ENCODE measurements at places on chromosomes 5 and 9. TPM values are rescaled to one million over a fixed set of nuclear protein-coding genes. Genes with fewer than 3 reads are reported as not detected.

F2RL2 gene
- 3.7 TPM for total RNA-seq

IFNA13 gene
- not detected for total RNA-seq

MEIKIN gene
- not detected for total RNA-seq

SLC45A2 gene
- 0.82 TPM for total RNA-seq

FAM151B gene
- total RNA-seq: 1.8 TPM

GRIA1 gene
- total RNA-seq: 0.12 TPM

SMIM33 gene
- total RNA-seq: not detected

ARL10 gene
- total RNA-seq: 4.0 TPM

IL3 gene
- not detected for total RNA-seq

SLC23A1 gene
- not detected for total RNA-seq

GPR151 gene
- not detected for total RNA-seq

CTNNAL1 gene
- 120 TPM for total RNA-seq

EXD3 gene
- total RNA-seq: 6.0 TPM

PCDHB7 gene
- total RNA-seq: 1.4 TPM

ANKRD18A gene
- total RNA-seq: 1.3 TPM

TAF11L10 gene
- not detected for total RNA-seq

SAXO1 gene
- total RNA-seq: not detected

BARX1 gene
- not detected for total RNA-seq

SQSTM1 gene
- 379 TPM for total RNA-seq

C9orf50 gene
- not detected for total RNA-seq

LPAR1 gene
- total RNA-seq: 20.2 TPM

ZNF169 gene
- total RNA-seq: 6.5 TPM

GABBR2 gene
- 0.22 TPM for total RNA-seq
